Fibroblast of mammary gland (primary cell): ENCODE measurements at places on chromosomes 2 and 18.

GRCh38 chr2:23286031-23286757 lies 98.8 kb upstream of the KLHL29 start:
- no peak for DNase-seq

GRCh38 chr2:117794668-117795067 lies 19.8 kb upstream of the DDX18 start:
- peak; percentile 21 for DNase-seq

DNA sequence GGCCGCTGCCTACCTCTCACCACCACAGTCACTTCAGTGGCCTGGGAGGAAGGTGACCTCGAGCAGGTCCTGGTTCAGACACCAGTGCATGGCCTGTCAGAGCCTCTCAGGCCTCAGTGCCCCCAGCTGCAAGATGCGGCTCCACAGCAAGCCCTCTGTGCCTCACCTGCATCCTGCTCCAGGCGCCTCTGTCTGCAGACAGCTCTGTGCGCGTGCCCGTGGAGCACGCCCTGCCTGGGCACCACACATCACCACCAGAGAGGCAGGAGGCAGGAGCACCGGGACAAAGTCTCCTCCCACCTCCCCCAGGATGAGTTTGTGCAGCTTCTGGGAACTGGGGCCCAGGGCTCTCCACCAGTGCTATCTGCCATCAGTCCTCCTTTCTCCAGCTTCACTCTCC lies 98.7 kb downstream of the TFCP2L1 start:
- no peak for DNase-seq

DNA sequence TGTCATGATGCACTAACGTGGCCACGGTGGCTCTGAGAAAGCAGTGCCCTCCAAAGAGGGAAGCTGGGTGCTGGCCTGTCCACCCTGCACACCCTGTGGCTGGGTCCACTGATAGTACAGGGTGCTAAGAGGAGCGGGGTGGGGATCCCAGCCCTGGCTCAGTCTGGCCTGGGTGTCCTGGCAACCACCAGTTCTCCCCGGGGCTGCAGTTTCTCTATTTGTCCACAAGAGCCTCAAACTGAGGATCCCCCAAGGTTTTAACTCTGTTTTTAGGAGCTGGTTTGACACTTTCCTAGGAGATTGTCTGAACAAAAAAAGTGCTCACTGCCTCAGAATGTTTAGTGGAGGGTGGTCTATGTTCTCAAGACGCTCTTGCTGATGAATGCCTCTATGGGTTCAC lies 29.0 kb downstream of the EDAR start:
- DNase-seq, result no peak

GRCh38 chr2:169348321-169349024 lies 13.9 kb downstream of the LRP2 start:
- DNase-seq, result no peak

- no peak for DNase-seq
These were observed 494 bp upstream of the RBM45 start for GRCh38 chr2:178111743-178112142.

DNA sequence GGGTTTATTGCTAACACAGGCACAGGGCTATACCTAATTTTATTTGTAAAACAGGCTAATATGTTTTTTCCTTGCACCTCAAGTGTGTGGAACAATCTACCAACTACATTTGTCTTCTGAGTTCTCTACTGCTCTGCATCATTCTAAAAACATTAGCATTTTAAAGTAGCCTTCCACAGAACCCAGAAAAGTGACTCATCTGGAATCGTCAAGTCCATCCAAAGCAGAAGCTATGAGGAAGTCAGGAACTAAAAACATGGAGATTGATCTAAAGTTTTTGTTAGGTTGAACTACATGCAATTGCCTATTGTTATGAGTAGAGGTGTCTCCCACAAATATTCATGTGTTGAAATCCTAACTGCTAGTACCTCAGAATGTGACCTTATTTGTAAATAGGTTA lies 70.9 kb downstream of the SUCLG1 start:
- DNase-seq, result no peak

DNA sequence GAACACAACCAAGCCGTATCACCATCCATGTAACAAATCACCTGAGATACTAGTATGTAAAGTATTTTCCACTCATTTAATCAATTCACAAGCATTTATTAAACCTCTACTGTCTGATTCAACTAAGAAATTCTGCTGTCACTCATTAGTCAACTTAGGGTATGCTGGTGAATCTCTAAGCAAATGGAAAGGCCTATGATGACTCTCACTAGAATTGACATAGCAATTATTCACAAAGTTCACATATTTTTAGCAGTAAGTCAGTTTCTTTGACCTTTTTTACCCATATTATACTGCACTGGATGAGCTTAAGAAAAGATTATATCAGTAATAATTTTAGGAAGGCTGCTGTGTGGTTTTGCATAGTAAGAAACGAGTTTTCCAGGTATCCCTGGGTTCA lies 130.1 kb downstream of the SLC8A1 start:
- no peak for DNase-seq

DNA sequence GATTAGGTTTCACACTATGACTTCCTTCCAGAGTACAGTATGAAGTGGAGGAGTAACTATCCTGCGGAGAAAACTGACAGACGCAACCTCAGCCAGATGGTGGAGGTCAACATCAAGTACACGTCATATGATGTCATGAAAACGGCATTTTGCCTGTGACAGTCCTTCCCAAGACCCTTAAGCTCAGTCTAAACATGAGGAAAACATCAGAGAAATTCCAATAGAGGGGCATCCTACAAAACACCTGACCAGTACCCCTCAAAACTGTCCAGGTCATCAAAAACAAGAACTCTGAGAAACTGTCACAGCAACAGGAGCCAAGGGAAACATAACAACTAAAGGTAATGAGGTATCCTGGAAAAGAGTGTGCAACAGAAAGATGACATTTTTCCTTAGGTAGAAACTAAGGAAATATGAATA lies 1.7 kb downstream of the RNU4ATAC start:
- DNase-seq, result peak; percentile 70

DNA sequence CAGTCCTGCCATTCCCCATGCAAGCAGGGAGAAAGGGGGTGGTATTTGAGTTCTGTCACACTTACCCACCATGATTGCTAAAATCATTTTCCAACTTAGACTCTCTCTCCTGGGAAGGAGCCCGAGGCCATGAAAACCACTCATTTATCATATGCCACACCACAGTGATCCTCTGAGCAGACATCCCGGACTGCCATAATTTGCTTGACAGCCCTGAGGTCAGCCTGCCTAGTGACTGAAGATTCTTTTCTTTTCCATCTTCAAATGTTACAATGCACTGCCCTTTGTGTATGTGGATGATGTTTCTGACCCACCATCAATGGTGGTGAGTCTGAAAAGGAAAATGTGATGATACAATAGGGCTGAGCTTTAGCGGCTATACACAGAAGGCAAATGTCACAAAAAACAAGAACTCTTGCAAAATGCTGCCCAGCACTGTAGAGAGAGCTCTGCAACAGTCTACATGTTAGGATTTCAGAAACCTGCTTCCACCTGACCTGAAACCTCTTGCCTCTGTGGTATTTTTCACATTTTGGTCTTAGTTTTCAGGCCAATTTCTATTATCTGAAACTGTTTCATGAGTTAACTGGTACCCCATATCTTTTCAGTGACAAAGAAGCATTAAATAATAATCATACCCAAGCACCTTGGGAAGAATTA lies 272.8 kb downstream of the ZNF385B start:
- DNase-seq, result no peak
